ENCODE measurements at places on chromosomes 13 and 19.

GRCh38 chr13:23357349-23357748, 76.2 kb downstream of the SACS start:
- DNase-seq = no peak

GRCh38 chr19:40610396-40611064, 9.4 kb downstream of the LTBP4 start:
- DNase-seq = no peak

- DNase-seq = no peak
Observed at GRCh38 chr19:5958074-5958850, 19.7 kb downstream of the RANBP3 start.

DNA sequence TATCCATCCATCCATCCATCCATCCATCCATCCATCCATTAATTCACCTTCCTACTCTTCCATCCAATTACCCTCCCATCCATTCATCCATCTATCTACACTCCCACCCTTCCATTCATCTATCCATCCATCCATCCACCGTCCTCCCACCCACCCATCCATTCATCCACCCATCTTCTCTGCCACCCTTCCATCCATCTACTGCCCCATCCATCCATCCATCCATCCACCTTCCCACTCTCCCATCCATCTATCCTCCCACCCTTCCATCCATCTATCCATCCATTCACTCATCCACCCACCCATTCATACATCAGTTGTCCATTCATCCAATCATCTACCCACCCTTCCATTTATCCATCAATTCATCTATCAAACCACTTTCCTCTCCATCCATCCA, 54.3 kb downstream of the NWD1 start:
- DNase-seq = no peak
